ENCODE measurements at places on chromosomes 16 and 17.
A peak's percentile ranks its signal among the peaks of the same experiment; 100 is the strongest.

GRCh38 chr17:27914382-27914781, 21.2 kb upstream of the LYRM9 start:
- no peak for DNase-seq

- DNase-seq: no peak
Observed at GRCh38 chr16:74460542-74460941, 39.3 kb upstream of the CLEC18B start.

DNA sequence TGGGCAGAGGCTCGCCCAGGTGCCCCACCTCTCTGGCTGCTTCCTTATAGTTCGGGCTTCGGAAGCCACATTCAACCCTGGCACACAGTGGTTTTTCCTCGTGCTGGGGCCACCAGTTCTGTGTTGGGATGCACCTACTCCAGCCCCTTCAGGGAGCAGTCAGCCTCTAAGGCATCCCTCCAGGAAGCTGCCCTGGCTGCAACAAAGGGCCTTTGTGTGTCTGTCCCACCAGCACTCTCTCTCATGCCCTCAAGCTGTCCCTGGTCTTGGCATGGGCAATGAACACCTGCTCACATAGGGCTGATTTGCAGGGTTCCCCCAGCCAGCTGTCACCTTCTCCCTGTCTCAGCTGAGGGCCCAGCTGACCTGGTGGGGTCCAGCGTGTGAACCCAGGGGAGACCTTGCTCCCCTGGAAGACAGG, 754 bp upstream of the NOXO1 start:
- peak; percentile 80 for DNase-seq

DNA sequence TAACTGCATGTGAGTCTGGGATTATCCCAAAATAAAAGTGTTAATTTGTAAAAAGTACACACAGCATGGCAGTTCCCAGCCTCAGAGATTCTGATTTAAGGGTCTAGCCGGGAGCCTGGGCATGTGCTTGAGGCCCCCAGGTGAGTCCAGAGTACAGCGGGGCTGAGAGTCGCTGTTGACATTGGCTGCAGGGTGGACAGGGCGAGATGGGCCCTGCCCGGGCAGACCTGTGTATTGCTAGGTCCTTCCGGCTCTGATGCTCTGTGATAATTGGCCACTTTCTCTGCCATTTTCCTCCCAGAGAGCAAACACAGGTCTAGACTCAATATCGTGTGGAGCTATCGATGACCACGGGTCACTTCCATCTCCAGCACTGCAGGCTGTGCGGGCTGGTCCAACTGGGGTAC, 73.6 kb downstream of the ABCC6 start:
- no peak for DNase-seq

- DNase-seq: no peak
Observed at GRCh38 chr17:43562679-43563599, 16.8 kb upstream of the ETV4 start.

DNA sequence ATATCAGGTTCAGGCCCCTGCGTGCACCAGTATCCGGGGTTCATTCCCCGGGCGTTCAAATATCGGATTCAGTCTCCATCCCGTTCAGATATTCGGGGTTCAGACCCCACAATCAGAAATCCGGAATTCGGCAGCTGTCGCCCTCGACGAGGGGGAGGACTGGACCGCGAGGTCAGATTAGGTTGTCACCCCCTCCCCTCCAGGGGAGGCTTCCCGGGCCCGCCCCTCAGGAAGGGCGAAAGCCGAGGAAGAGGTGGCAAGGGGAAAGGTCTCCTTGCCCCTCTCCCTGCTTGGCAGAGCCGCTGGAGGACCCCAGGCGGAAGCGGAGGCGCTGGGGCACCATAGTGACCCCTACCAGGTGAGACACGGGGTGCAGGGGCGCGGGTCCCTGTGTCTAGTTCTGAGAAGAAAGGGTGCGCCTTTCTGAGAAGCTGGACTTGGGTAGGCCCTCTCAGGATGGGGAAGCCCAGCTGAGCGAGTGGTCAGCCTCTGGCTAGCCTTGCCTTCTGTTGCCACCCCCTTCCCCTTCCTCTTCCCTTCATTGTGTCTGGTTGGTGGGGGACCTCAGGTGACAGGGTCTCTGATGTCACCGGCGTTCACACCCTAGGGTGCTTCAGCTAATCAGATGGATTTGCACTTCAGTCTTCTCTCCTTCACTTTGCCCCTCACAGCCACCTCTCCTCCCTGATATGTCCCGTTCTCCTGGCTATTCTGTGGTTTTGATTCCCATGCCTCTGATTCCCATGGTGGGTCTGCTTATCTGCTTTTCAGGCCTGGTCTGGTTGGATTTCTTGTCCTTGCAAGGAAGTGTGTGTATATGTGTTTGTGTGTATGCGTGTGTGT, 844 bp downstream of the TAOK2 start:
- DNase-seq: no peak

DNA sequence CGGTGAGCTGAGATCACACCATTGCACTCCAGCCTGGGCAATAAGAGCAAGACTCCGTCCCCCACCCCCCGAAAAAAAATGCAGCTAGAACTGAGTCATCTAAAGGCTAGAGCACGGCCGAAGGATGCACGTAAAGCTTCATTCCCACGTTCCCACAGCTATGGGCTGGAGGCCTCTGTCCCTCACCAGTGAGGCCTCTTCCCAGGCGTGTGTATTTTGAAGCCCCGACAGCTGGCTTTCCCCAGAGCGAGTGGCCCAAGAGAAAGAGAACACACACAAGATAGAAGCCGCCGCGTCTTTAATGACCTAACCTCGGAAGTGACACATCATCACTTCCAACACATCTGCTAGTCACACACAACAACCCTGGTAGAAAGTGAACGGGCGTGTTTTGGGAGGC, 6.6 kb upstream of the KCTD5 start:
- no peak for DNase-seq

GRCh38 chr16:14015033-14015432, 56.1 kb upstream of the MRTFB start:
- DNase-seq: no peak

- no peak for DNase-seq
Observed at GRCh38 chr16:2914233-2914632, 2.5 kb downstream of the FLYWCH1 start.

- peak; percentile 44 for DNase-seq
Observed at GRCh38 chr17:20010099-20010863, 1.1 kb downstream of the SPECC1 start.

- DNase-seq: no peak
Observed at GRCh38 chr16:78277321-78278055, 178.0 kb downstream of the WWOX start.

DNA sequence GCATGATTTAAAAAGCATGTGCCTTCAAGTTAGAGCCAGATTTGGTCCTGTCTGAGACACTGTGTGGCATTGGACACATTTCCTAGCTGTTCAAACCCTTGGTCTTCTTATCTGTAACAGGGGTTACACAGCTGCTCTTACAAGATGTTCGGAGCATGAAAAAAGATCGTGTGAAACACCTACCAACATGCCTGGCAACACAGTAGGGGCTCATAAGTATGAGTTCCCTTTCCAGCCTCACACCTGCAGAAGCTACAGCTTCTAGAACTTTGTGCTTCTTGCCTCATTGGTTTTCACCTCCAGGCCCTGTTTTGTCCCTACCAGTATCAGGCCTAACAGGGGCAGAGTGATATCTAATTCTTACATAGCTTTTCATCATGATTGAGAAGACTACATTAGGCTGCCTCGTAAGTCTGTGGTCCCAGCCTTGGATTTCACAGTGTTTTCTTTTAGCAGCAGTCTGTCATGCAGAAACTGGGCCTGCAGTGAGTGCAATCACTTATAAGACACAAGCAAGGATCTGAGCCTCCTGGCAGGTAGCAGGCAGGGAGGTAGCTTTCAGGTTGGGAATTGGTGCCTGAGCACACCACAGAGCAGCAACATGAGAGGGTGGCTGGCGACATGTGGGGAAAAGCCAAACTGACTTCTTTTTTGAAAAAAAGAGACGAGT, 78.8 kb downstream of the CCDC182 start:
- DNase-seq: no peak

DNA sequence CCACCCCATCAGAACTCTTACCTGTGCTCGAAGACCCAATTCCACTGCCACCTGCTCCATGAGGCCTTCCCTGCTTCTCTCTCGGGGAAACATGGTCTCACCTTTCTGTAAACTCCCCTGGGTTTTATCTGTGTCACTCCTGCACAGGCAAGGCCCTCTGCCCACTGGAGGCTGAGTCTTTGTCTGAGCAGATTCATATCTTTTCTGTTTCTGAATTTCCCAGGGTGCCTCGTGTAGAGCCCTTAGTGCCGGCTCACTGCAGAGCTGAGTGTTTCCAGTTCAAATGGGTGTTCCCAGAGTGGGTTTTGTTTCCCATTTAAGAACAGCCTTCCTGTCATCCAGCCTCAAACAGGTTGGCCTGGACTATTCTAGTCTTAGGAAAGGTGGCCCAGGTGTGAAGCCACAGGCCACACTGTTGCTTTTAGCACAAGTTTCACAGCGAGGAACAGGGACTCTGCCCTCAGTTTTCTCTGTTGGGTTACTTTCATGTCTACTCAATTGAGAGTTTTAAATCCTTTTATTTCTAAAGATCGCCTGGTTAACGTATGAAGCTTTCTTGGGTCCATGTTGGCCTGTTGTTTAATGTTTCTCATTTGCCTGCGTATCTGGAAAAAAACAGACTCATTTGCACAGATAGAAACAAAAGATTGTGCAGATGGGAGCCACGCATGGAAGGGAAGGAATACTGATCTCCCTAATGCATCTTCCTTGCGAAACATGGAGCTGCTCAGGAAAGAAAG, 228.7 kb downstream of the MSI2 start:
- DNase-seq: no peak

GRCh38 chr16:64627288-64627687, 494.6 kb downstream of the CDH11 start:
- DNase-seq: no peak

DNA sequence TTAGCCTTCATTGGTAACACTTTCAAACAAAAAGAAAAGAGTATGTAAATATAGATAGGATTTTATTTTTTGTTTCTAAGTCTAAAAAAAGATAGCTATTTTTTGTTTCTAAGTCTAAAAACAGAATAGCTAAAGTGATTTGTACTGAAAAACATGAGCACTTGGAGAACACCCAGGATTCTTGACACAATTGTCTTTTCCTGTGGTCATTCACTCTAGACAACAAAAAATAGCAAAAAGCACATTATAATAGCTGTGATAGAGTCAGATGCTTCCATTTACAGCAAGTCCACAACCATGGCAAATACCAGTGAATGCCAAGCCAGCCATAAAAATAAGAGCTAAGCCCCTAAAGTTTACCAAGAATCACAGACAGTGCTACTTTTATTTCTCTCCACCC, 36.7 kb downstream of the SKAP1 start:
- DNase-seq: no peak

DNA sequence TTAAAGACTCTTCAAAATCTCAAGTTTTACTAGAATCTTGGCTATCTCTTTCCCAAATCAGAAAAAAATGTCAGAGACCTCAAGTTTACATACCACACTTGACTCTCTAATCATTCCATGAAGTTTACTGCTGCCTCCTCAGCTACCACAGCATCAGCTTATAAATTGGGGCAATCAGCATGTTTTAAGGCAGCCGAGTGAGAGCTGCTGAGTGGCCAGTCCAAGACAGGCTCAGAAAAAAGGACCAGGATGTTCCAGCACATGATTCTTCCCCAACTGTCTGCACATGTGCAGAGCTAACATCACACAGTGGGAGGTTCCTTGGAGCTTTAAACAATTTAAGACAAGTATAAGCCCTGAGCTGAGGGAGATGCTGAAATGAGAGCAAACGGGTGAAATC, 140.6 kb upstream of the NUDT7 start:
- DNase-seq: no peak

GRCh38 chr16:50282955-50283631, 16.7 kb downstream of the ADCY7 start:
- DNase-seq: no peak

DNA sequence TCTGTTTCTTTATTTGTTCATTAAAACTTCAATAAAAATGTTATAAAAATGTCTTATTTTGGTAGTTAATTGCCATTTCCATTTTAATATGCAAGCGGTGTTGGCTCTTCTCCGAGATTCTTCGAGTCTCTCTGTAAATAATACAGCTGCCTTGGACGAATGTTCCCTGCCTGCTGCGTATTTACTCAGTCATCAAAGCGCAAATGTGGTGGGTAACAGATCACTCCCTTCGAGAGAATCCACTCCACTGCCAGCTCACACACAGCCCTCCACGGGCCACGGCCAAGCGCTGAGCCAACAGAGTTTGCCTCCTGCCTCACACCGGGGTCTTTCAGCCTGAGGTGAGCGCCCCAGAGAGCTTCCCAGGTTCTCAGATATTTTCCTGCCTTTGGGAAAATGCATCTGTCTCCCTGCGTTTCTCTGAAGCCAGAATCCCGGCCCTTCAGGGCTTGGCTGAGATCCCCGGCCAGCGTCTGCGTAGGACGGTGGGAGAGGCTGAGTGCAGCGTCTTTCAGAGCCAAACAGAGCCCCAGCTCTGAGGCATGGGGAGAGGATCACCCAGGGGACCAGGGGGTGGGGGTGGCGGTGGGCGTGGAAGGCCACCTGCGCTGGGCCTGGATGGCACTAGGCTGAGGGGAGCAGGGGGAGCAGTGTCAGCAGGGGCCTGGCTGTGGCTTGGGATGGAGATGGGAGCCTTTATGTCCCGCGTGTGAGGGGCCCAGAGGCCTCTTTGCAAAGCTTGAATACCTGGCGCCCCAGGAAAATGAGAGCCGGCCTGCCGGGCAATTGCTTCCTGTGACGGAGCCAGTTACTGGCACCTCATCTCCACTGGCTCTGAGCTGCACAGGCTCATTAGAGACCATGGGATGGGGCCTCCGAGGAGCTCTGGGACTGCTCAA, 248.7 kb downstream of the RBFOX3 start:
- DNase-seq: no peak

DNA sequence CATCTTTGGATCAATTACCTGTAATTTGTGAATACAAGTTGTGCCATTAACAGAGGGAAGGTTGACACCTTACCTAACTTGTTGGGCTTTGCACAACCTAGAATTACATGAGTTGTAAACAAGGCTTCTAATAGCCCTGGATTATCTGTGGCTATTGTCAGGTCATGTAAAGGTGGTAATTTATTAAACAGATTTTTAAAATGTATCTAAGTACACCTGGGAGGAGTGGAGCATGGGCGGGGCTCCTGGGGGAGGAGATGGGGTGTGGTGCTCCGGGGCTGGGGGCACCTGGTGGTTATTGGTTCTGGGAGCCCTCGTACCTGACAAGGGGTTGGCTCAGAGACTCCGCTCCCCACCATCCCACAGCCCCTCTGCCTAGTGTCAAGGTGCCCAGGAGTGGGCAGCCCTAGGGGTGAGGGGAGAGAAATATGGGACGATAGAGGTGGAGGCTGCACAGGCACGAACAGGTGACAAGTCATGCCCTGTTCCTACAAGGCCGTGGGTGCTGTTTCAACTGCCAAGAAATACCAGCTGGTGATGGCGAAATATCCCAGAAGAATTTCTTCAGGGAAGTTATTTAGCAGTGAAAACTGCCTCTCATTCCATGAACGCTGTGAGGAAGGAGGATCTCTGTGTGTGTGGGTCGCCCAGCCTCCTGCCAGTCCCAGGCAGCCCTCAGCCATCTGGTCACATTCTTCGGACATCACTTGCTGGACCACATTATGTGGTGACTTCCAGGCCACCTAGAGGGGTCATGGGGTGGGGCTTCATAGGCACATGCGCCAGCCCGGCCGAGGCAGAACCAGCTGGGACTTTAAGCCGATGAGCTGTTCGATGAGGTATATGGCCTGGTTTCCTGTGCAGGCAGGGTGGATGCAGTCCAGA, 55.5 kb upstream of the IRX3 start:
- DNase-seq: no peak

- no peak for DNase-seq
Observed at GRCh38 chr17:51650202-51650601, 389.9 kb downstream of the UTP18 start.

All from H54 (cell line).